ENCODE measurements at places on chromosomes 5 and 9.

DNA sequence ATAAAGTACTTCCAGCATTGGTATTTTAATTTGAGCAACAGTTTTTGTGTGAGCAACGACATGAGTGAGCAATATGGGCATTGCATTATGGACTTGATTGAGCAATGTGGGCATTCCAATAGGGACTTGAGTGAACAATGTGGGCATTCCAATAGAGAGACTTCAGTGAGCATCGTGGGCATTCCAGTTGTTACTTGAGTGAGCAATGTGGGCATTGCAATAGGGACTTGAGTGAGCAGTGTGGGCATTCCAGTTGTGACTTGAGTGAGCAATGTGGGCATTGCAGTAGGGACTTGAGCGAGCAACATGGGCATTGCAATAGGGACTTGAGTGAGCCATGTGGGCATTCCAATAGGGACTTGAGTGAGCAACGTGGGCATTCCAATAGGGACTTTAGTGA is 52.2 kb downstream of the ZCCHC7 start:
- H3K27ac ChIP-seq = no peak overlapping the region
- H3K4me1 ChIP-seq = peaks cover 3% of the 10 kb centered on the region
- H3K4me3 ChIP-seq = no peak overlapping the region
- DNase-seq = no peak
- H3K27me3 ChIP-seq = no peaks in the 10 kb centered on the region

DNA sequence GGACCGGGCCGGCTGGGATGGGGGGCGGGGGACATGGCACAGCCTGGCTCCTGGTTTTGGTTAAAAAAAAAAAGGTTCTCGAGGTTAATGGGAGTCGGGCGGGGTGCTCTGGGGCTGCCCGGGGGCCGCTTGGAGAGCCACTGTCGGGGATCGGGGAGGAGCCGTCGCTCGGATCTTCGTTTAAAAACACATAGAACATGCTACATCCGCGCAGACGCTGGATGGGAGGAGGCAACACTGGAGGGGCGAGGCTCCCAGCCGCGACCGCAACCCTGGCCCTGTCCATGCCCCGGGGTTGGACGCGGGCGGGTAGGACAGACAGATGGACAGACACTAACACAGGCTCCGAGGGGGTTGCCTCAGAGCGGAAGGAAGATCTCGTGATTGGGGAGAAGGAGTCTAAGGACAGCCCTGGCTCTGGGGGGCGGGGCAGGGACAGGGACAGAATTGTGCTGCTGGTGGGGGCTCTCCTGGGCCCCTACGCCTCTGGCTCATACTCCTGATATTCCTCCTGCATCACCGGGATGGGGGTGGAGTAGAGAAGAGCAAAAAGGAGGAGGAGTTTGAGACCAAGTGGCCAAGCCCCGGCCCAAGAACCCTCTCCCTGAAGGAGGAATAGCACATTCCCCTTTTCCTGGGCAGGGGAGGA is 9.9 kb downstream of the SNCB start:
- H3K4me1 ChIP-seq = peaks cover 19% of the 10 kb centered on the region
- H3K27ac ChIP-seq = no peak overlapping the region
- peaks cover 97% of the 10 kb centered on the region for H3K27me3 ChIP-seq
- DNase-seq = peak; percentile 32

DNA sequence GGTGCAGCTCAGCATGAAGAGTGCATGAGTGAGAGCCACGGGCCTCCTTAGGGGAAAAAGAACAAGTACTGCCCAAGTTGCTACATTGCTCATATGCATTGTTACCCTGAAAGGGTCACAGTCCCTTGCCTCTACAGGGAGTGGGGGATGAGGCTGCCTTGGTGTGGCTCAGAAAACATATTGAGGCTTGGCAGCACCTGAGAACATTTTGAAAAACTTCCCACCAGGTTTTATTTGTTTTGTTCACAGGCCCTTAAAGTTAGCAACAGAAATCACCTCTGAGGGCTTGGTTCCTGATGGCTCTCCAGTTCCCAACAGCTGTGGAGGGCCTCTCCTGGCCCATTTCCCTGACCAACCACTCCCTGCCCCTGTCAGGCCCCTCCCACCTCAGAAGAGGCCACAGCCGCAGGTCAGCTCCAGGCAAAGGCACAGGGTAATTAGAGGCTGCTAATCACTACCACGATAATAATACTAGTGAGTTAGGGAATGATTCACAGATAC is 90.7 kb upstream of the ADRA1B start:
- no peaks in the 10 kb centered on the region for H3K36me3 ChIP-seq
- no peaks in the 10 kb centered on the region for H3K4me1 ChIP-seq
- H3K4me3 ChIP-seq = no peak overlapping the region
- no peak for DNase-seq
- no peak overlapping the region for H3K27ac ChIP-seq
- peaks cover 10% of the 10 kb centered on the region for H3K27me3 ChIP-seq

GRCh38 chr5:131505237-131505908 is 129.7 kb downstream of the RAPGEF6 start:
- H3K36me3 ChIP-seq = peaks cover 52% of the 10 kb centered on the region
- no peaks in the 10 kb centered on the region for H3K4me1 ChIP-seq
- H3K27ac ChIP-seq = no peak overlapping the region
- H3K4me3 ChIP-seq = no peak overlapping the region

DNA sequence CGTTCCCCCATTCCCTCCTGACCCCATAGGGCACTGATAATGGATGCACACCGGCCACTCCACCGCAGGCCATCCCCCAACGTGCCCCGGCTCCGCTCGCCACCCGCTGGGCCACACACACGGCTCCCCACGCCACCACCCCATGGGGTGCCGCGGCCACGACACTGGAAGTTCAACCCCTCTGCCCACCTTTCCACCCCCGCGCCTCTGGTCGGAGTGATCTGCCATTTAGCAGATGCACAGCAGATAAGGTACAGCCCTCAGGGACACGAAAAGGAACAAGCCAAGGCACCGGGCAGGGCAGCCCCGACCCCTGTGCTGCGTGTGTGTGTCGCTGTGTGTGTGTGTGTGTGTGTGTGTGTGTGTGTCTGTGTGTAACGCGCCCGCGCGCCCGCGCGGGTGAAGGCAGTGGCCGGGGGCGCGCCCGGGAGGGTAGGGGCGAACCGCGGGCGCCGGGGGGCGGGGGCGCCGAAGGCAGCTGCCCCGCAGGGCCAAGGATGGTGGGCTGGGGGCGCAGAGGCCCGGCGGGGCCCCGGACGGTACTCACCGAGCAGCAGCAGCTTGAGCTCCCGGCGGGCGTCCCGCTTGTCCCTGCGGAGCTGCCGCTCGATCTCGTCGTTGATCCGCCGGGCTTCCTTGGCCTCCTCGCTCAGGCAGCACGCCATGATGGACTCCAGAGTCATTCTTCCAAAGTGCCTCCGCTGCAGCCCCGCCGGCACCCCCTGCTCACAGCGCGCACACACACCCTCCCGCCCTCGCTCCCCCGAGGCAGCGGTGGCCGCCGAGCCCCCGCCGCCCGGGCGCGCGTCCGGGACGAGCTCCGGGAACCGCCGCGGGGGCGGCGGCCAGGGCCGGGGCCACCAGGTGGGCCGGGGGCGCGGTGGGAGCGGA is 813 bp downstream of the GNAQ start:
- peaks cover 5% of the 10 kb centered on the region for H3K36me3 ChIP-seq
- peaks cover 55% of the 10 kb centered on the region for H3K4me1 ChIP-seq
- H3K27ac ChIP-seq = peak overlapping the region; percentile 95

DNA sequence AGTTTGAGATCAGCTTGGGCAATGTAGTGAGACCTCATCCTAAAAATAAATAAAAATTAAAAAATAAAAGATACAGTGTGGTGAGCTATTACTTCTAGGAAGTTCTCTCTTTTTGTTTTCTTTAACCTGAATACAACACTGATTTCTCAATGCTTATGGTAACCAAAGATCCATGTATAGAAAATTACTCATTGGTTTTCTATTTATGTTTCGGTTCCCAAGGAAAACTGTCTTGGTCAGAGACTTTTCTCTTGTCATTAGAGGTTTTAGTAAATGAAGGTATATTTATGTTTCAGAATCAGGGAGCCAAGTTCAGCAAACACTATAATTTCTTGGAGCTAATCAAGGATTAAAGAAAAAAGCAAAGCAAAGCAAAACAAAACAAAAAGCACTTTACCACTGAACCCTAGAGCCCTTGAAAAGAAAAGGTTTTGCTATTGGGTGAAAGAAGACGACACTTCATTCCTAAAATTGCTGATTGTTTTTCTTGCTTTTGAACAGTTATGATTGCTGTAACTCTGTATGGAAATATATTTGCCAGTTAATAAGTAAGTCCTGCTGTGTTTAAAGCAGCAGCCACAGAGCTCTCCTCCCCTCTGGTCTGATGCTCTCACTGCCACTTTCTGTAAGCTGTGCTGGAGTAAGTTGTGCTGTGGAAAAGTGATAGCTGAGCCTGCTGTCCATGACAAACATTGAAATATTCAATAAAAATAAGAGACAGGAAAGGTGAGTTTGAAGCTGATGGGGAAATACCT is 298.2 kb downstream of the CD180 start:
- H3K4me3 ChIP-seq = no peak overlapping the region
- H3K27ac ChIP-seq = no peak overlapping the region
- peaks cover 12% of the 10 kb centered on the region for H3K27me3 ChIP-seq
- H3K36me3 ChIP-seq = no peaks in the 10 kb centered on the region

- H3K27ac ChIP-seq = no peak overlapping the region
- H3K4me3 ChIP-seq = no peak overlapping the region
- DNase-seq = no peak
- H3K27me3 ChIP-seq = peaks cover 49% of the 10 kb centered on the region
- no peaks in the 10 kb centered on the region for H3K4me1 ChIP-seq
- H3K36me3 ChIP-seq = no peaks in the 10 kb centered on the region
Observed at GRCh38 chr5:1867114-1867814, 15.5 kb downstream of the IRX4 start.

- peaks cover 10% of the 10 kb centered on the region for H3K27me3 ChIP-seq
- no peak for DNase-seq
- H3K4me1 ChIP-seq = no peaks in the 10 kb centered on the region
- no peak overlapping the region for H3K4me3 ChIP-seq
- no peak overlapping the region for H3K27ac ChIP-seq
- H3K36me3 ChIP-seq = no peaks in the 10 kb centered on the region
Observed at GRCh38 chr5:74544811-74545210, 95.7 kb downstream of the ENC1 start.

- DNase-seq = no peak
- H3K36me3 ChIP-seq = peaks cover 83% of the 10 kb centered on the region
- H3K4me3 ChIP-seq = no peak overlapping the region
- H3K27me3 ChIP-seq = no peaks in the 10 kb centered on the region
- H3K27ac ChIP-seq = peak overlapping the region; percentile 90
Observed at GRCh38 chr9:20363233-20363632, 259.1 kb downstream of the MLLT3 start.

DNA sequence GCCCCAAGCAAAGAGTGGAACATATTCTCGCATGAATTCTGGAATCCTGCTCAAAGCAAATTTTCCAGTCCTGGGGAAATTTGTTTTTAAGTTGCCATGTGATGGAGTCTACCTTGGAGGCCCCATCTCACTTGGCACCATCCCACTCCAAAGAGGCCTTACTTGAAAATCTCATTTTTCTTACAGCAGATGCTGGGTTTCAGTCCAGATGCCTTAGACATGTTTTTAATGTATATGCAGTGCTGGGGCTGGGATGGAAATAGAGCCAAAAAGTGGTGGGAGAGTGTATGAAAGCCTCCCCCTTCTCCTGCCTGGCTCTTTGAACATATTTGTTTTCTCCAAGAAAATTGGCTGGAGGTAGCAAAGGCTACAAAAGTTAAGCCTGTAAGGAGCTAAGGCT is 493.7 kb downstream of the ENC1 start:
- H3K36me3 ChIP-seq = no peaks in the 10 kb centered on the region
- no peaks in the 10 kb centered on the region for H3K27me3 ChIP-seq
- no peak for DNase-seq
- no peak overlapping the region for H3K27ac ChIP-seq
- H3K4me1 ChIP-seq = no peaks in the 10 kb centered on the region
- no peak overlapping the region for H3K4me3 ChIP-seq

- DNase-seq = no peak
- no peaks in the 10 kb centered on the region for H3K4me1 ChIP-seq
- no peaks in the 10 kb centered on the region for H3K27me3 ChIP-seq
Observed at GRCh38 chr9:123096987-123097386, 63.5 kb downstream of the GPR21 start.

GRCh38 chr9:120475341-120475740 is 104.6 kb downstream of the CDK5RAP2 start:
- H3K36me3 ChIP-seq = peaks cover 48% of the 10 kb centered on the region
- peaks cover 6% of the 10 kb centered on the region for H3K4me1 ChIP-seq
- DNase-seq = no peak
- no peak overlapping the region for H3K4me3 ChIP-seq

- no peak overlapping the region for H3K4me3 ChIP-seq
- H3K4me1 ChIP-seq = peaks cover 8% of the 10 kb centered on the region
- no peak for DNase-seq
- H3K36me3 ChIP-seq = no peaks in the 10 kb centered on the region
Observed at GRCh38 chr9:88949961-88950340, 41.3 kb upstream of the S1PR3 start.

GRCh38 chr9:106588626-106589025 is 274.3 kb upstream of the ZNF462 start:
- no peak overlapping the region for H3K4me3 ChIP-seq
- H3K36me3 ChIP-seq = no peaks in the 10 kb centered on the region
- DNase-seq = no peak
- H3K4me1 ChIP-seq = no peaks in the 10 kb centered on the region

- H3K27ac ChIP-seq = no peak overlapping the region
- H3K36me3 ChIP-seq = no peaks in the 10 kb centered on the region
- no peak overlapping the region for H3K4me3 ChIP-seq
- DNase-seq = no peak
- H3K4me1 ChIP-seq = no peaks in the 10 kb centered on the region
Observed at GRCh38 chr5:158471535-158471924, 612.6 kb upstream of the CLINT1 start.

DNA sequence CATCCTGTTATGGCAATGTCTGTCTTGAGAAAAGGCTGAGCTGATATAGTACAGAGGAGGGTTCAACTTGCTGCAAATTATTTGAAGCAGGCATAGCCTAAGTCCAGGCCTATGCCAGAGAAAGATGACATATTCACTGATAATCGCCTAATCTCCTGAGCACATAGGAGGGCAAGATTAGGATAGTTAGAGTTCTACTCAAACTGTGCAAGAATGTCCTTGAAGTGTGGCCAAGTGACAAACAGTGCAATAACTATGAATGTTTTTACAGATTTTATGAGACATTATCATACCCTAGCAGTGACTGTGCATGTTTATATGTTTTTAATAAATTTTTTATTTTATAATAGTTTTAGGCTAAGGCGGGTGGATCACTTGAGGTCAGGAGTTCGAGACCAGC is 96.2 kb downstream of the TSSK1B start:
- DNase-seq = no peak
- peaks cover 36% of the 10 kb centered on the region for H3K27me3 ChIP-seq
- no peak overlapping the region for H3K4me3 ChIP-seq

GRCh38 chr9:128163027-128163515 is 3.0 kb downstream of the BBLN start:
- H3K27me3 ChIP-seq = no peaks in the 10 kb centered on the region
- no peak overlapping the region for H3K27ac ChIP-seq
- no peak overlapping the region for H3K4me3 ChIP-seq
- H3K4me1 ChIP-seq = peaks cover 24% of the 10 kb centered on the region
- DNase-seq = no peak
- peaks cover 28% of the 10 kb centered on the region for H3K36me3 ChIP-seq

All from activated naive CD4-positive, alpha-beta T cell treated with anti-CD3 and anti-CD28 coated beads, Interleukin-2, amount 10 ng/mL, durations not matched to agents 7 days and 5 days (primary cell).